Activated naive CD4-positive, alpha-beta T cell treated with Interleukin-2 at 50 U/mL for 16 hours (primary cell): ENCODE measurements at places on chromosomes 7 and 10.

GRCh38 chr7:105250706-105251105 lies 138.0 kb downstream of the SRPK2 start:
- no peak for DNase-seq

DNA sequence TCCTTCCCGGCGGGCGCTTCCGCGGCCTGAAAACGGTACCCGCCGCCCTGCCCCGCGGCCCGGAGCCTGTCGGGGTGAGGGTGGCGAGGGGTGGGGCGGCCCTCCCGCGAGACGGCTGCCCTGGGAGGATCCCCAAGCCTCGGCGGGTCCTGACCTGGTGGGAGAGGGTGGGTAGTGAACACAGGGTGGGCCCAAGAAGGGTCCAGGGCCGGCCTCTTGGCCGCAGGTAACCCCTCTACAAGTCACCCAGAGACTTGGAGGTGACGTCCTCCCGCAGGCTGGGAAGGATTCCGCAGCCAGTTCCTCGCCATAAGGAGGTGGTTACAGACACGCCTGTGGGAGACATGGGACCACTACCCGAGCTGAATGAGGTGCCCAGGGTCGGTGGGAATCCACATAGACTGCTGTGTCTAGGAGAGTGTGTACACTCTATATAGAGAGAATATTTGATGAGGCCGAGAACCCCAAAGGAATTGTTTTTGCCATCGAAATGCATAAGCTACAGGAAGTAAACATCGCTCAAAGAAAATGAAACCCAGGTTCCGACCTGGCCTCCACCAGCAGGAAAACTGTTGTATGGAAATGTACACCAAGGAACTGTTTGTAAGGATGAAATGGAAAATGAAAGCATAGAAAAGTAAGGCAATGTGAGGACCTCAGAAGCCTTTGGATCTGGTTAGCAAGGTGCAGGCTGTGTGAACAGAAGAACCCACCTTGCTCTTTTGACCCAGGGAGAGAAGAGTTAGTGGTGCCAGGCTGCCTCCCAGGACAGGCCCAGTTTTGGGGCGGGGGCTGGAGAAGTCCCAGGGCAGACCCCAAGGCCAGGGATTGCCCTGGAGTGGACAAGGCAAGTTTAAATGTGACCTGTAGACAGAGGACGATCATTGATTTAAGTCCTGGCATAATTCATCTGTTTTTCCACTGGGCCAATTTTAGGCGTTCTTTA lies 659 bp downstream of the OPTN start:
- peak; percentile 19 for DNase-seq

DNA sequence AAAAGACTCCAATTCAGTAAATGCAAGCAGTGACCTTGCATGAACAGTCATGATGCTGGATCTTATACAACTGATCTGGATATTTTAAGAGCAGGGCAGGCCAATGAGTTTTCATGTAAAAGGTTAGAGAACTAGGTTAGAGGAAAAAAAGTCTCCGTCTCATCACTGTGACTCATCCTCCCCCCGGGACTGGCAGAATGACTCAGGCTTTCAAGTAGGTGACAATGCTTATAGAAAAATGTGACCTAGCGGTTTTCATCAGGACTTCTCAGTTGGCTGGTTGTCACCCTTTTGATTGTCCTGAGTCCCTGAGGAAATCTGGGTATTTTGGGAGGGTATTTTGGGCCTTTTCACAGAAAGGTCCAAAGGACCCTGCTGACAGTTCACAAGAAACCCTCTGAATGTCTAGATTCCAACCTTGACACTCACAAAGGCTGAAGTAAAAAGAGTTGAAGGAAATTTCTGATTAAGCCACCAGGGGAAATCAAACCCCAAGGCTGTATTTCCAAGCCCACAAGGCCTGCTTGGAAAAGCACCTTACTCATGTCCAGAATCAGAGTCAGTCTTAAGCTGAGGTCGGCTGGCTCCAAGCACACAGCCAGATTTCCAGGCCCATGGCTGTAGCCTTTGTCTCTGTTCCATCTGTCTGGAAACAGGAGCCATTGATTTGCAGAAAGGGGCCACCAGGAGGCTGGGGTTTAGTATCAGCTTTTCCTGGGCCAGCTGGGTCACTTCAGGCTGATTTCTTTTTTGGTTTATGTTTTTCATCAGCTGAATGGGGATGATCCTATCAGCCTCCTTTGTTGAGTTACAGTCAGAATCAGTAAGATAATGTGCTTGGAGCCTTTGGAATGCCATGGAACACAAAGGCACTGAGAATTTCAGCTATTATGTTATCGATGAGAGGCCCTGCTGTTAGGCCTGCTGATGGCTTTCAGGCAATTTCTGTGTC lies 226.4 kb upstream of the HABP2 start:
- DNase-seq = peak; percentile 22

- DNase-seq = no peak
Measured at GRCh38 chr7:77282897-77283296, 83.3 kb upstream of the FGL2 start.

- no peak for DNase-seq
Measured at GRCh38 chr10:95447685-95448084, 113.5 kb downstream of the SORBS1 start.

- no peak for DNase-seq
Measured at GRCh38 chr7:96131525-96131924, 190.4 kb downstream of the SLC25A13 start.

GRCh38 chr10:85003083-85003482 lies 674.7 kb downstream of the CCSER2 start:
- DNase-seq = no peak

- no peak for DNase-seq
Measured at GRCh38 chr10:28082316-28082715, 83.4 kb upstream of the ODAD2 start.

- DNase-seq = peak; percentile 38
Measured at GRCh38 chr10:110208614-110209453, 1.4 kb downstream of the MXI1 start.

GRCh38 chr7:1220977-1221745 lies 11.5 kb upstream of the UNCX start:
- no peak for DNase-seq

DNA sequence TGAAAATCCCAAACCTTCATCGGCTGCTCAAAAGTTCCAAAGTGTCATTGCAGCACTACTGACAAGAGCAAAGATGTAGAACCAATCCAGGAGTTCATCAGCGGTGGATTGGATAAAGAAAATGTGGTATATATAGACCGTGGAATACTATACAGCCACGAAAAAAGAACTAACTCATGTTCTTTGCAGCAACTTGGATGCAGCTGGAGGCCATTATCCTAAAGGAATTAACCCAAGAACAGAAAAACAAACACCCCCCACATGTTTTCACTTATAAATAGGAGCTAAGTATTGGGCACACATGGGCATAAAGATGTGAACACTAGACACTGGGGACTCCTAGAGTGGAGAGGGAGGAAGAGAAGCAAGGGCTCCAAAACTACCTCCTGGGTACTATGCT lies 31.6 kb downstream of the PHYH start:
- DNase-seq = no peak

GRCh38 chr10:86545101-86545500 lies 23.5 kb upstream of the WAPL start:
- no peak for DNase-seq

DNA sequence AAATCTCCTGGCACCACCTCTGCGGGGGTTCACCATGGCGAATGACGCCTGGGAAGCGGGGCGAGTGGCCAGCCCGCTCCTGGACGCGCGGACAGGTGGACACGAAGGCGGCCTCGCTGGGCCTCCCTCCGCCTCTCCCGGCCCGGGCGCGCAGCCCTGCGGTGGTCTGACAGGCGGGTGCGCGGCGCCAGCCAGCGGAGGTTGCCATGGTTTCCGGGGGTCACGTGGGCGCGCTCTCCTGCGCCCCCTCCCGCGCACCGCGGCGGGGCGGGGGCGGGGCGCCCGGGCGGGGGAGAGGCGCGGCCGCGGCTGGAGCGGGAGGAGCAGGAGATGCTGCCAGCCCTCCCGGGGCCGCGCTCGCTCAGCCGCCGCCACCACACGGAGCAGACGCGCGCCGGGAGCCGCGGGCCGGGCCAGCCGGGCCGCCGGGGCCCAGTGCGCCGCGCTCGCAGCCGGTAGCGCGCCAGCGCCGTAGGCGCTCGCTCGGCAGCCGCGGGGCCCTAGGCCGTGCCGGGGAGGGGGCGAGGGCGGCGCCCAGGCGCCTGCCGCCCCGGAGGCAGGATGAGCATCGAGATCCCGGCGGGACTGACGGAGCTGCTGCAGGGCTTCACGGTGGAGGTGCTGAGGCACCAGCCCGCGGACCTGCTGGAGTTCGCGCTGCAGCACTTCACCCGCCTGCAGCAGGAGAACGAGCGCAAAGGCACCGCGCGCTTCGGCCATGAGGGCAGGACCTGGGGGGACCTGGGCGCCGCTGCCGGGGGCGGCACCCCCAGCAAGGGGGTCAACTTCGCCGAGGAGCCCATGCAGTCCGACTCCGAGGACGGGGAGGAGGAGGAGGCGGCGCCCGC lies at the start of gene PRKAR2B:
Gene PRKAR2B, plus strand, starts transcription at position 359 of the 848 bp plus-strand sequence. Its CDS starts 203 bp downstream, at position 562.
- DNase-seq = peak; percentile 69

DNA sequence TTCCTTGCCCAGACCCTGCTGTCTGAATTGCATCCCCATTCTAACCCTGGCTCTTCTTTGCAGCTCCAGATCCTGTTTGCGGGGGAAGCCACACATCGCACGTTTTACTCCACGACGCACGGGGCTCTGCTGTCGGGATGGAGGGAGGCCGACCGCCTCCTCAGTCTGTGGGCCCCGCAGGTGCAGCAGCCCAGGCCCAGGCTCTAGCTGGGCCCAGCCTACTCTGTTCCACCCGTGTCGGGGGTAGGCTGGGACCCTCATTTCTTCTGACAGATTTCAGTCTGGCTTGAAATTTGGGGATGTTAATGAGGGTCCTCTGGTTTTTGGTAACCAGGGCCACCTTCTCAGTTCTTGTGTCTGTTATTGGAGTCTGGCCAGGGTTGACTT lies 2.7 kb upstream of the MTG1 start:
- DNase-seq = no peak

DNA sequence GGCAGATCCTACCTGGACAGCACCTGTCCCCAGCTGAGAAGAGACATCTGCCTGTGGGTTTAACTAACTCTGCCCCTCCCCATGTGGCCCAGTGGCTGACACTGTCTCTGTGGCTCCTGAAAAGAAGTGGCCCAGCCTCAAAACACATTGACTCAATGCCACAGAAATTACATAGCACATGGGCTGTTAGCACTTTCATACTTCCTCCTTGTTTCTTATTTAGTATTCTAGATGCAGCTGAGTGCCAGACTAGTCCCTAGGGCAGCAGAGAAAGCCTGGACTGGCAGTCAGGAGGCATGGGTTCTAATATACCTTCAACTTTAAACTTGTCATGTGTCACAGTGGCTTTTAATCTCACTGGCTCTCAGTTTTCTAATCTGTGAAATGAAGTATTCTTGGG lies 171.0 kb downstream of the TRIL start:
- no peak for DNase-seq

GRCh38 chr10:25288181-25288580 lies 113.4 kb downstream of the GPR158 start:
- no peak for DNase-seq

DNA sequence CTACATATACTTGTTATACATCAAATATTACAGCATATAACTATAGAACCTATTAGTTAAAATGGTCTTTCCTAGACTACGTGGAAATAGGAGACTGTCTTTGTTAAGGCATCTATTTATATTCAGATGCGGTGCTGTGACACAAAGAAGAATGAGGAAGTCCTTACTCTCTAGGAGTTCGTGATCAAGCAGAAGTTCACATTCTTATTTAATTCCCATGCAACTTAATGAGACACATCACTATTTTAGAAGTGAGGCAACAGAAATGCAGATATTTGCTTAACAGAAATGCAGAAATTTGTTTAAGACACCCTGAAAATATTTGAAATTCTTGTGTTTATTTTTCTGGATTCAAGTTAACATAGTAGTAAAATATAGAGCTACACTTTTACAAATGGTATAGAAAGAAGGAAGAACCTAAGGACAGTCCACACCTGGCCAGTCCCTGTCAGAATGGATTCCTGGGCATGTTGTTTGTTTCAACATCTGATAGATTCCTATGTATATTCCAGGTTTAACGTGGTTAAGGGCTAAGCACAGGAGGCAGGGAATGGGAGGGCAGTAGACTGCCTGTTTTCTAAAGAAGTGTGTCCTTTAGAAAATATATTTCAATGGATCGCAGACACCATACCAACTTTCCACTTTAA lies 70.6 kb upstream of the NXPH1 start:
- DNase-seq = no peak

GRCh38 chr10:62860946-62861345 lies 44.8 kb upstream of the EGR2 start:
- DNase-seq = no peak

- no peak for DNase-seq
Measured at GRCh38 chr7:51279391-51280023, 37.1 kb downstream of the COBL start.

- DNase-seq = no peak
Measured at GRCh38 chr10:128306966-128307365, 180.7 kb upstream of the MKI67 start.
